ENCODE measurements at places on chromosomes 5 and 9. TPM values are rescaled to one million over a fixed set of nuclear protein-coding genes. Genes with fewer than 3 reads are reported as not detected.

DNA sequence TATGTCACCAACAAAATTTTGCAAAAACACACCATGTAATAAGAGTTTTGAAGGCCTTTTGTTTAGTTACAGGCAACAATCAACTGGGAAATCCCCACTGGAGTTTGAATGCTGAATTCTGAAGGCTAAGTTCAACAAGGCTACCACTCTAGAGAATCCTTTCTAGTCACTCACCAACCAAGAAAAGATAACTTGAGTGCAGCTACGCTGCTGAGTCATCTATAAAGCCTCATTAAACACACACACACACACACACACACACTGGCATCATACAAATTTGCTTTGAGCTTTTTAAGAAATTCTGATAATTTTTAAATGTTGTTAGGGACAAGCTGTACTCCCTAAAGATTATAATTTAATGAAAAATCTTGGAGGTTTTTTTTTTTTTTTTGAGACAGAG is 219.6 kb downstream of the DENND1A start:
- DNase-seq = no peak
- H3K27me3 ChIP-seq = no peaks in the 10 kb centered on the region
- H3K27ac ChIP-seq = no peak overlapping the region
- no peaks in the 10 kb centered on the region for H3K36me3 ChIP-seq
- H3K4me1 ChIP-seq = peaks cover 6% of the 10 kb centered on the region

- no peak overlapping the region for H3K4me3 ChIP-seq
- H3K36me3 ChIP-seq = peaks cover 3% of the 10 kb centered on the region
- no peak for DNase-seq
Measured at GRCh38 chr5:98588215-98588614, 185.2 kb upstream of the RGMB start.

- no peak for DNase-seq
- no peaks in the 10 kb centered on the region for H3K4me1 ChIP-seq
- H3K27me3 ChIP-seq = no peaks in the 10 kb centered on the region
Measured at GRCh38 chr5:135591277-135591676, 12.5 kb upstream of the CXCL14 start.

SLCO6A1 gene
- total RNA-seq = 0.51 TPM

GRCh38 chr9:88501086-88501485 is 33.9 kb upstream of the NXNL2 start:
- no peak overlapping the region for H3K4me3 ChIP-seq
- no peak for DNase-seq
- H3K36me3 ChIP-seq = no peaks in the 10 kb centered on the region
- H3K27me3 ChIP-seq = peaks cover 3% of the 10 kb centered on the region
- H3K27ac ChIP-seq = no peak overlapping the region
- peaks cover 5% of the 10 kb centered on the region for H3K4me1 ChIP-seq

- no peak for DNase-seq
- H3K4me3 ChIP-seq = no peak overlapping the region
- H3K27ac ChIP-seq = no peak overlapping the region
- H3K4me1 ChIP-seq = no peaks in the 10 kb centered on the region
- no peaks in the 10 kb centered on the region for H3K27me3 ChIP-seq
Measured at GRCh38 chr9:25212361-25212760, 465.9 kb downstream of the TUSC1 start.

- no peaks in the 10 kb centered on the region for H3K4me1 ChIP-seq
- no peaks in the 10 kb centered on the region for H3K36me3 ChIP-seq
- H3K4me3 ChIP-seq = no peak overlapping the region
- no peak overlapping the region for H3K27ac ChIP-seq
- DNase-seq = no peak
Measured at GRCh38 chr9:76835571-76836283, 70.2 kb downstream of the PRUNE2 start.

- no peak overlapping the region for H3K27ac ChIP-seq
- H3K27me3 ChIP-seq = no peaks in the 10 kb centered on the region
- H3K4me1 ChIP-seq = peaks cover 13% of the 10 kb centered on the region
- H3K4me3 ChIP-seq = no peak overlapping the region
Measured at GRCh38 chr5:112061666-112062065, 304.7 kb upstream of the NREP start.

DNA sequence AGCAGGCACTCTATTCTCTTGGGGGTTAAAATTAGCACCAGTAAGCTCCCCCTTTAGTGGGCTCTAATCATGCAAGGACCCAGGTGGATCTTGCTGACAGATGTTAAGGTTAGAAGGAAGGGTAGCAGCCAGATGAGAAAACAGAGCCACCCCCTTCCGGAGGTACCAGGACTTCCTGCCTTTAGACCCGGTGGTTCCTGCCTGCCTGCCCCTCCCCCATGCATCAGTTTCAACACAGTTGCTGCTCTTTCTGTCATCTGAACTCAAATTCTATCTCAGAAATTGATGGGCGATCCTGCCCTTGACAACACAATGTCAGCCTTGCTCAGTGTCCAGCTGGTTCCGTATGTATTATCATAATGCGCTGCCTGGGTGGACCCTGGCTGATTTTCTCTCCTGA is 287.3 kb downstream of the EBF1 start:
- no peaks in the 10 kb centered on the region for H3K36me3 ChIP-seq
- DNase-seq = peak; percentile 71
- no peak overlapping the region for H3K4me3 ChIP-seq

DNA sequence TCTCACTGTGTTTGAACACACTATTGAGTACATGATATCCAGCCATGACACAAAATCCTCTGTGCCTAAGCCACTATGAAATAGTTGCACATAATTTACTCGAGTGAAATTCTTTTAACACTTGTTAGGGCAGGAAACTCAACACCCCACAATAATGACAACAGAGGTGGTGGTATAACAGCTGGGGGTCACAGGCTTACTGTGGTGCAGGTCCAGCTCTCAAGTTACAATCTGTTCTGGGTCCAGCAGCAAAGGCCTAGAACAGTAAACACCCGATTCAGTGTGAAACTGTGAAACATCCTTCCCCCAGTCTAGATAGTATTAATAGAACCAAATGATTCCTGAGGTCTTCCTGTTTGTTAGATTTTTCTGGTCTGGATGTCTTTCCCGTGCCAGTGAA is 102.9 kb upstream of the APC start:
- no peaks in the 10 kb centered on the region for H3K36me3 ChIP-seq
- H3K4me1 ChIP-seq = no peaks in the 10 kb centered on the region
- no peak overlapping the region for H3K27ac ChIP-seq
- DNase-seq = no peak
- H3K4me3 ChIP-seq = no peak overlapping the region

CDH12 gene
- total RNA-seq = 0.26 TPM

OR5C1 gene
- total RNA-seq = not detected

- no peak overlapping the region for H3K27ac ChIP-seq
- H3K4me1 ChIP-seq = peaks cover 6% of the 10 kb centered on the region
- no peak for DNase-seq
Measured at GRCh38 chr5:51810592-51810991, 427.3 kb downstream of the ISL1 start.

FAM81B gene
- total RNA-seq = 1.2 TPM

DNA sequence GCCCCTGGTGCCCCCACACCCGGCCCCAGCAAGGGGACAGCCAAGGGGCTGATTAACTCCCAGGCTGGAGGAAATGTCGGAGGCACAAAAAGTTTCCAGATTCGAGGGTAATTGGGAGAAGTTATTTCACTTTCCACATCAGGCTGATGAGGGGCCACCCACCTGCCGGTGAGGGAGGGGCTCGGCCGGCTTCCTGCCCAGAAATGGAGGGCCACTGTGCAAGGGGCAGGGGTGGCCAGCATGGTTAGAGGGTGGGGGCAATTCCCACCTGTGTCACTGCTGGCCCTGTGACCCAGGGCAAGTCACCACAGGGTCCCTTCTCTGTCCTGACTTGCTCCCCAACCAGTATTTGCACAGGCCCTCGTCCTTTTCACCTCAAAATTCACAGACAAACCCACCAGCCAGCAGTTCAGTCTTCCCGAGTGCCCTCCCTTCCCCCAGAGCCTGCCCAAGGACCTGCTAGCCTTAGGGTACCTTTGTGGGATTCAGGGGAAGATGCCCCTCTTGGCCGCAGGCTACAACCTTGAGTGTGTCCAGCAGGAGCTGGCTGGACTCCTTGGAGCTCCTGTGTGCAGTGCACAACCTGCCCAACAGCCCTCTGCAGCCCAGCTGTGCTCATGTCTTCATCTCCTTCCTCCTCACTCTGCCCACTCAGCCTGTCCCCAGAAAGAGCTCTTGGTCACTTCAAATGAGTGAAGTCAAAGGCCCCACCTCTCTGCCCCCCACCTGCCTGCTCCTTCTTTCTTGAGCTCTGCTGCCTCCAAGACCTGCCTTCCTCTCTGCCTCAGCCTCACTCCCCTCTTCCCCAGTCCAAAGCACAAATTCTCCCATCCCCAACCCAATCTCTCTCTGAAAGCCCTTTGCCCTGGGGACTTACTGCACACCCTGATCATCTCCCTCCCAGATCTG is 130.5 kb downstream of the BARX1 start:
- no peak for DNase-seq
- H3K4me3 ChIP-seq = no peak overlapping the region
- peaks cover 7% of the 10 kb centered on the region for H3K36me3 ChIP-seq

GZMA gene
- 0.62 TPM for total RNA-seq

DNA sequence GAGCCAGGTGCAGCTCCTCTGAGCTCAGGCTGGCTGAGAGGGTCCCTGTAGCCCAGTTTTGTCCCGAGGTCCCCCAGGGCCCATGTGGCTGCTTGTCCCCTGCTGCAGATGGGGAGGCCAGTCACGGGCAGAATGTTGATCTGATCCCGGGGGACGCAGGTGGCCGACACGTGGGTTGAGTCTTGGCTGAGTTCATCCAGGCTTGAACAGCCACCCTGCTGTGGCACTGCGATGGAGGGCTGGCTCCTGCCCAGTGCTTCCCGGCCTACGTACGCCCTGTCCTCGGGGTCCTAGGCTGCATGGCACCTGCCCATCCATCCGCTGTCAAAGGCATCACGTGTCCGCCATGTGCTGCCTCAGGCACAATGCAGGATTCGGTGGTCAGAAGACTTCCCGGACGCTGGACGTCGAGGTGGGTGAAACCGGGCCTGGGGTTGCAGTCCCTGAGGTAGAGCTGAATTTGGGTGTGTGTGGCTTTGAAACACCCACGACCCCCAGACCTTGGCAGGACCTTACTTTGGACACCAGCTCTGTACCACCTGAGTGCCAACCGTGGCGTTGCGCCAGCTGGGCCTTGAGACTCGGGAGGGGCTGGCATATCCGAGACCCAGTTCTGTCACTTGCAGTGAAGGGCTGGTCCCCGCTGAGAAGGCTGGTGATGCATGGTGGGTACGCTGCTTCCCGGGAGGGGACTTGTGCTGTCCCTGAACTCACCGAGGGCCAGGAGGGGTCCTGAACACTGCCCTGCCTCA is 22.3 kb downstream of the RXRA start:
- H3K4me3 ChIP-seq = no peak overlapping the region
- H3K4me1 ChIP-seq = peaks cover 24% of the 10 kb centered on the region
- no peak for DNase-seq
- H3K27me3 ChIP-seq = peaks cover 4% of the 10 kb centered on the region
- H3K36me3 ChIP-seq = no peaks in the 10 kb centered on the region

ZNF879 gene
- total RNA-seq = 5.9 TPM

GRCh38 chr9:26685818-26686217 is 206.8 kb downstream of the CAAP1 start:
- no peak overlapping the region for H3K27ac ChIP-seq
- no peak overlapping the region for H3K4me3 ChIP-seq
- DNase-seq = no peak
- H3K4me1 ChIP-seq = peaks cover 20% of the 10 kb centered on the region
- no peaks in the 10 kb centered on the region for H3K36me3 ChIP-seq

CCL28 gene
- 0.46 TPM for total RNA-seq

DNA sequence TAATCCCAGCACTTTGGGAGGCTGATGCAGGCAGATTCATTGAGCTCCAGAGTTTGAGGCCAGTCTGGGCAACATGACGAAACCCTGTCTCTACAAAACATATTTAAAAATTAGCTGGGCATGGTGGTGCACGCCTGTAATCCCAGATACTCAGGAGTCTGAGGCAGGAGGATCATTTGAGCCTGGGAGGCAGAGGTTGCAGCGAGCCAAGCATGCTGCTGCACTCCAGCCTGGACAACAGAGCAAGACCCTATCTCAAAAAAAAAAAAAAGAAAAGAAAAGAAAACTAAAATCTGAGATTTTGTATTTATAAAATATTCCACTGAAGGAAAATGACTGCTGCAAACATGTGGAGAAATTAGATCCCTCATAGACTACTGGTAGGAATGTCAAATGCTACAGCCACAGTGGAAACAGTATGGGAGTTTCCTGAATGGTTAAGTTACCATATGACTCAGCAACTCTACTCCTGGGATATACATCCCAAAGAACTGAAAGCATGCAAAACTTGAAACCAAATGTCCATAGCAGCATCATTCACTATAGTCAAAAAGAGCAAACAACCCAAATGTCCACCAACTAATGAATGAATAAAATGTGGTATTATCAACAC is 106.1 kb downstream of the UBAP2 start:
- no peaks in the 10 kb centered on the region for H3K27me3 ChIP-seq
- no peaks in the 10 kb centered on the region for H3K4me1 ChIP-seq
- no peak overlapping the region for H3K4me3 ChIP-seq
